IMR-90 (cell line): ENCODE measurements at places on chromosomes 1 and 21.

DNA sequence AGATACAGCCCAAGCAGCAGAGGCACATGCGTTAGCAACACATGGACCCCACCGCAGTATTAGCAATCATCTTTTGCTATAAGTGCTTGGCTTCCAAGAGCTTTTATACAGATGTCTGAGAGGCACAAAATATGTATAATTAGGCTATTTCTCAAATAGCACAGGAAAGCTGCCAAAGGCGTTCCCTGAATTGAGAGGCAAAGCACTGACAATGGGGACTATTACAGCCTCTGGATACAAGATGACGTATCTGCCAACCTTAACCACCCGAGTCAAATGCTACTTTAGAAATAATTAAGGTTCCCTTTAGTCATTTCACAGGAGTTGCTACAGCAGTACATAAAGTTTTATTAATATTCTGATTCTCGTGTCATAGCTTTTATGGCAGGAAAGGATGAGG, 6.4 kb downstream of the STMN1 start:
- H3K27ac ChIP-seq = no peak overlapping the region
- H3K36me3 ChIP-seq = peaks cover 38% of the 10 kb centered on the region
- no peak for DNase-seq
- no peak overlapping the region for H3K4me3 ChIP-seq
- H3K27me3 ChIP-seq = no peaks in the 10 kb centered on the region

- no peaks in the 10 kb centered on the region; the same call in 1 of the 2 replicates for H3K36me3 ChIP-seq
- H3K4me1 ChIP-seq = peaks cover 45% of the 10 kb centered on the region
- peak overlapping the region; percentile 84 for H3K27ac ChIP-seq
- no peak overlapping the region for H3K4me3 ChIP-seq
- DNase-seq = peak; percentile 15
These were observed 66.6 kb downstream of the NAV1 start for GRCh38 chr1:201605385-201606010.

- H3K27ac ChIP-seq = peak overlapping the region; percentile 82
- peaks cover 21% of the 10 kb centered on the region for H3K36me3 ChIP-seq
- peak overlapping the region; percentile 90 for H3K4me3 ChIP-seq
- H3K4me1 ChIP-seq = peaks cover 6% of the 10 kb centered on the region
- no peaks in the 10 kb centered on the region for H3K27me3 ChIP-seq
These were observed 615 bp upstream of the MRPS15 start for GRCh38 chr1:36464605-36465393.

DNA sequence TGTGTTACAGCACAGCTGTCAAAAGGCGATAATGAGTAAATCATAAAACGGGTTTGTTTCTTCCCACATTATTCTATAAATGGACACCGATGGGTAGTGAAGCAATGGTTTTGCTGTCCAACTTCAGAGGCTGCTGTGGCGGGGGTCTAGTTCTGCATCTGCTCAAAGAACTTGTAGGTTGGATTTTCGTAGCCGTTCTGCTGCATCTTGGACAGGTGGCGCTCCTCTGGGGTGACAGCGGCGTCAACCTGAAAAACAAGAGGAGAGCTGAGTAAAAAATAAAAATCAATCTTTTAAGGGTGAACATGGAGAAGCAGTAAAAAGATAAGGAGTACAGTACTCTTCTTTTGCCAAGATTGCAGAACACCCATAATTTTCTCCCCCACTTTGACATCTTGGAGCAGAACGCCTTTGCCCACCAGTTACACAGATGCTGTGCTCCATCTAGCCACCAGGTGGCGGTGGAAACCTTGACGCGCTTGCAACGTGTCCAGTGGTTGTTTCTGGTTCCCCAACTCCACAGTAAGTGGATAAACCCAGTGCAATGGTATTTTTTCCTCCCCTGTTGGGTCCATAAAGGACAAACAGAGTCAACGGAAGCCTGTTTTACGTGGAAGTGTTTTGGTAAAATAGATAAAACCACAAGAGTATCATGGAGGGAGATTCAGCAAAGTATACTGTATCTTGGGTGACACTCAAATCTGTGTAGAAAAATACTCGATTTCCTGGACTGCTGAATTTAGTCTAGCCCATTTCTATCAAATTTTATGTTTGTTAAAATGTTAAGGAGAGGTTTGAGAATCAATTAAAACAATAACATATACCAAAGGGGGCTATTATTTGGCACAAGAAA, 147.0 kb downstream of the GABPA start:
- H3K27ac ChIP-seq = no peak overlapping the region
- H3K4me3 ChIP-seq = no peak overlapping the region
- DNase-seq = peak; percentile 61
- H3K27me3 ChIP-seq = no peaks in the 10 kb centered on the region
- no peaks in the 10 kb centered on the region for H3K4me1 ChIP-seq
- peaks cover 10% of the 10 kb centered on the region; the same call in 1 of the 2 replicates for H3K36me3 ChIP-seq

GRCh38 chr1:14140831-14141401, 440.9 kb downstream of the PRDM2 start:
- no peaks in the 10 kb centered on the region for H3K27me3 ChIP-seq
- H3K27ac ChIP-seq = no peak overlapping the region
